Hematopoietic multipotent progenitor cell treated with erythropoietin and hydrocortisone succinate and interleukin-3 and kit ligand, for 15 days (in vitro differentiated cells): ENCODE measurements at places on chromosomes 7 and 10.

DNA sequence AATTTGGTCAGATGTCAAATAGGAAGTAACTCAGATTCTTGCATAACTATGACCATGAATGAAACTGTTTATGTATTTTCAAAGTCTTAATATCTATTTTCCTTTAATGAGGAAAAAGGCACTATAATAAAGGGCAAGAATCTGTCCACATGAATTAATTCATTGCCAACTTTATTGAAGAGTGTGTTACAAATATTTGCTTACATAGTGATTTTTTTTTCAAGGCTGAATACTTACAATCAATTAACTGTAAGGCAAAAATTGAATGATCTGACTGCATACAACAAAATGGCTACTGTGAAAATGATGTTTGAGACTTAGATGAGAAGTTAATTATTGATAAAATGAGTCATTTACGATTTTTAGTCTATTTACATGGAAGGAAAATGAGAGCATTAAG, 475.0 kb downstream of the DNAJB9 start:
- DNase-seq = no peak

- no peak for DNase-seq
Observed at GRCh38 chr10:119207713-119208552, 562 bp downstream of the GRK5 start.

GRCh38 chr10:78566284-78567111, 502.3 kb upstream of the ZMIZ1 start:
- no peak for DNase-seq

GRCh38 chr10:119933179-119933578, 40.6 kb downstream of the SEC23IP start:
- DNase-seq = no peak

DNA sequence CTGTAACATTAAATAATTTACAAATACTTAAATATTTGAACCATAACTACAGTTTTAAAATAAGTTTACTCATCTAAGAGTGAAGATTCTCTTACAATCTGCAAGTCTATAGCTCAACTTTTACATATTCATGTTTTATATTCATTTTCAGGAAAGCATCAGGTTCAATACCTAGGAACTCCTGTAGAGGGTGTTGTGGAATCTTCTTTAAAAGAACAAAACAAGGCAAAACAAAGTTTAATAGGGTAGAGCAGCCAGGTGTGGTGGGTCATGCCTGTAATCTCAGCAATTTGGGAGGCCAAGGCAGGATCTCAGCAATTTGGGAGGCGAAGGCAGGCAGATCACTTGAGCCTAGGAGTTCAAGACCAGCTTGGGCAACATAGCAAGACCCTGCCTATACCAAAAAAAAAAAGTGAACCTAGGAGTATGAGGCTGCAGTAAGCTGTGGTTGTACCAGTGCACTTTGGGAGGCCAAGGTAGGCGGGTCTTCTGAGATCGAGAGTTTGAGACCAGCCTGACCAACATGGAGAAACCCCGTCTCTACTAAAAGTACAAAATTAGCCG, 45.1 kb downstream of the ST8SIA6 start:
- peak; percentile 74 for DNase-seq

GRCh38 chr7:99004216-99004615, 125.9 kb downstream of the TRRAP start:
- no peak for DNase-seq

- no peak for DNase-seq
Observed at GRCh38 chr7:80298201-80298600, 163.6 kb downstream of the GNAI1 start.

DNA sequence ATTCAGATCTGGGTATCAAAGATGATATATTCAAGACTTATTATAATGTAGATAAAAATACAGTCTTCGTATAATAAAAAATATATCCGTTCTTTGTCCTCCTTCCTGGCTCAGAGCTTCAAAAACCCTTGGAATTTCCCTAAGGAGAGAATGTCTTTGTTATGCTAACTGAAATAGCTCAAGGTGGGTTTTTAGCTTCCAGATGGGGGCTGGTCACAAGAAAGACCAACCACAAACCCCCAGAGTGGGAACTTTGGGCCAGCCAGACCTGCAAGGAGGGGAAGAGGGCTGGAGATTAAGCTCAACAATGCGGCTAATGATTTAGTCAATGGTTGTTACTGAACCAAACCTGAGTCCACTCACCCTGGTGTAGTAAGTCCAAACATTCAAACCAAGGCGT, 196.4 kb downstream of the SDHAF3 start:
- no peak for DNase-seq

- no peak for DNase-seq
Observed at GRCh38 chr10:100442548-100442947, 20.3 kb upstream of the WNT8B start.

DNA sequence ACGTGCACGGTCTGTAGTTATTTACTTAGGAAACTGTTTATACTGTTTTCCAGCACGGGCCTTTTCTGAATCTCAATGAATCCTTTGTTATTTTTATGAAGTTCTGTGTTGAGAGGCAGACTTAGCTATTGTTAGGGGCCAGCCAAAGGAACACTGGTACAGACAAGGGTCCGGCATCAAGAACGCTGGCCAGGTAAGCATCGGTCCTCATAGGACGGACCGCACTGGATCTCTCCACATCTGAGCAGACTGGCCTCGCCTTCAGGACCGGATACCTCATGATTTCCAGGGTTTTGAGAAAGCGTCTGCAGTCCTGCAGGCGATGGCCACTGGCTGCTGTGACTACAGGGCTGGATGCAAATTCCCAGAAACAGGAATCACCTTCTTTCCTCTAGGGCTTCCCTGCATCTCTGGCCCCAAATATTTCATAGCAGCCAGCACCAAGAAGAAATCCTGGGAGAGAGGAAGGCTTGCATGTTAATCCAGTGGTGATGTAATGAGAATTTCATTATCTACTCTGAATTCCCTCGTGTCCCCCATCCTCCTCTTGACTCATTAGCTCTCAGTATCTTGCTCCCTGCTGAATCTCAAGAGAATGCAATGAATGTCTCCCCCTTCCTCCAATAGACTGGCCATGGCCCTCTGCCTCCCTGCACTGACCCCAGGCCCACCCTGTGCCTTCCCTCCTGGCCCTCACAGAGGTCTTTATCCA, 325.4 kb upstream of the NPVF start:
- DNase-seq = no peak

GRCh38 chr10:56867236-56867635, 506.2 kb upstream of the ZWINT start:
- DNase-seq = no peak

DNA sequence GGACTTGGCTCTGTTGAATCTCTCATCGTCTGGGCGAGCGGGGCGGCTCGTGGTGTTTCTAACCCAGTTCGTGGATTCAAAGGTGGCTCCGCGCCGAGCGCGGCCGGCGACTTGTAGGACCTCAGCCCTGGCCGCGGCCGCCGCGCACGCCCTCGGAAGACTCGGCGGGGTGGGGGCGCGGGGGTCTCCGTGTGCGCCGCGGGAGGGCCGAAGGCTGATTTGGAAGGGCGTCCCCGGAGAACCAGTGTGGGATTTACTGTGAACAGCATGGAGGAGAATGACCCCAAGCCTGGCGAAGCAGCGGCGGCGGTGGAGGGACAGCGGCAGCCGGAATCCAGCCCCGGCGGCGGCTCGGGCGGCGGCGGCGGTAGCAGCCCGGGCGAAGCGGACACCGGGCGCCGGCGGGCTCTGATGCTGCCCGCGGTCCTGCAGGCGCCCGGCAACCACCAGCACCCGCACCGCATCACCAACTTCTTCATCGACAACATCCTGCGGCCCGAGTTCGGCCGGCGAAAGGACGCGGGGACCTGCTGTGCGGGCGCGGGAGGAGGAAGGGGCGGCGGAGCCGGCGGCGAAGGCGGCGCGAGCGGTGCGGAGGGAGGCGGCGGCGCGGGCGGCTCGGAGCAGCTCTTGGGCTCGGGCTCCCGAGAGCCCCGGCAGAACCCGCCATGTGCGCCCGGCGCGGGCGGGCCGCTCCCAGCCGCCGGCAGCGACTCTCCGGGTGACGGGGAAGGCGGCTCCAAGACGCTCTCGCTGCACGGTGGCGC, at the start of gene EN2:
Gene EN2 (plus strand): TSS at position 19 of the 767 bp plus-strand sequence. CDS start 249 bp downstream, at position 268.
- no peak for DNase-seq

- DNase-seq = no peak
Observed at GRCh38 chr10:70722820-70723424, 50.6 kb downstream of the ADAMTS14 start.

DNA sequence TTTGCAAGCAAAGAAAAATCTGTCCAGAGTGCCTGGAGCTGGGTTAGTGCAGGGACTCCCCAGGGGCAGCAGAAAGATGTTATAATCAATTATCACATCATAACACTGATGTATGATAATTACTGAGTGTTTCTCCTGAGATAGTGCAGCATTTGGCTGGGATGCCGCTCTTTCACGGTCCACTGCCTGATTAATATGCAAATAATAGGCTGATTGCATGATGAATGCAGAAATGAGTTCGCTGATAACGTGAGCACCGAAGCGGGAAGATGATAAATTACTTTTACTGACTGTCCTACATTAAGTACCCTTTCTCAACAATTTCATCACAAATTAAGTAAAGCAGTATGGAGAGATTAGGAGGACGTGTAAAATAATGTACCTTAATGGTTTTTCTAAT, 71.4 kb upstream of the SH2B2 start:
- DNase-seq = no peak

- no peak for DNase-seq
Observed at GRCh38 chr7:126210707-126211106, 1042.0 kb downstream of the GRM8 start.

DNA sequence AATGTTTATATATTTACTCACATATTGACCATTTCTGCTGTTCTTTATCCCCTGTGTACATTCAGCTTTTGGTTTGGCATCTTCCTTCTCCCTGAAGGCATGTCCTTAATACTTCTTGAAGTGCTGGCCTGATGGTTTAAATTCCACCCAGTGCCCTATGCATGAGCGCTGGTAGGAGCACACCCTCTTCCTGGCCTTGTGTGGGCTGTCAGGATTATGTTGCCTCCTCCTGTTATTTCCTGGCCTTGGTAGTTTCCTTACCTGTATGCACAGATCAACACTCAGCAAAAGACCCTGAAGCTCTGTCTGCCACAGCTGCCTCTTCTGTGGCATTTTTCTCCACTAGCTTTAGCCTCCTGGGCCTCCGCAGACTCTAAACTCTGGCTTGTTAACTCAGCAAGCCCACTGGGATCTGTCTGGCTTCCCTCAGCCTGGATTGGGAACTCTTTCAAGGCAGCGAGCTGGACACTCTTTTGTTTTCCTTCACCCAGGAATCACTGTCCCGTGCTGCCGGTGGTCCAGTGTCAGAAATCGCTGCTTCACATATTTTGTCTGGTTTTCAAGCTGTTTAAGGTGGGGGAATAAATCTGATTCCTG, 595.2 kb downstream of the SDK1 start:
- no peak for DNase-seq

- DNase-seq = peak; percentile 33
Observed at GRCh38 chr10:113060201-113061053, 110.4 kb downstream of the TCF7L2 start.

DNA sequence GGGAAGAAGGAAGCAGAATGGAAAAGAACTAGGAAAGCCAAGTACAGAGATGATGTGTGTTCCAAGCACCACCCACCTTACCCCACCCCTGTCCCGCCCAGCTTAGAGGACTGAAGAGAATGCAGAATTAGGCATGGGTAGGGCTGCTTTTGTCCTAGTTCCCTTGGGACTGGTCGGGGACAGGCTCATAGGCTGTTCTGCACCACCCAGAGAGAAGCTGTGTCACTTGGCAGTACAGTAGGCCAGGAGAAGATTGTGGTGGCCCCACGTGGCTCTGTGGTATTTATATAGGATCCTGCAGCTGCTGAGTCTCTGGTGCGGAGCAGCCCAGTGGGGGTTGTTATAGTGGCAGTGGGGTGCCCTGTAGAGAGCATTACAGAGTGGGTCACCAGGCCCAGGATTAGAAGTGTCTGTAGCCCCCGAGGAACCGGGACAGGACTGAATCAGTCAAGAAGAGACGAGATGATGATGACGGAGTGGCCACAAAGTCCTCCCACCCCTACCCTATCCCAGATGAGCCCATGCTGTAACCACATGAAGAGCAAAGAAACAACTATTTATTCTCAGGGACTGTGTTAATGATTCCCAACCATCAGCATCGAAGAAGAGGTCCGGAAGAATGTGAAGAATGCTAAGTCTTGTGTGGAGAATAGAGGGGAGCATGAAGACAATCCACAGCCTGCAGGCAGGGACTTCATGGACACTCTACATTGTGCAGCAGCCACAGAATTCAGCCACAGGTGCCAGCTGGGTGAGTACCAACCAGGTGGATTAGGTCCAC, 88.9 kb downstream of the C1GALT1 start:
- DNase-seq = no peak

- no peak for DNase-seq
Observed at GRCh38 chr7:100221231-100221718, 1.5 kb downstream of the PVRIG start.

DNA sequence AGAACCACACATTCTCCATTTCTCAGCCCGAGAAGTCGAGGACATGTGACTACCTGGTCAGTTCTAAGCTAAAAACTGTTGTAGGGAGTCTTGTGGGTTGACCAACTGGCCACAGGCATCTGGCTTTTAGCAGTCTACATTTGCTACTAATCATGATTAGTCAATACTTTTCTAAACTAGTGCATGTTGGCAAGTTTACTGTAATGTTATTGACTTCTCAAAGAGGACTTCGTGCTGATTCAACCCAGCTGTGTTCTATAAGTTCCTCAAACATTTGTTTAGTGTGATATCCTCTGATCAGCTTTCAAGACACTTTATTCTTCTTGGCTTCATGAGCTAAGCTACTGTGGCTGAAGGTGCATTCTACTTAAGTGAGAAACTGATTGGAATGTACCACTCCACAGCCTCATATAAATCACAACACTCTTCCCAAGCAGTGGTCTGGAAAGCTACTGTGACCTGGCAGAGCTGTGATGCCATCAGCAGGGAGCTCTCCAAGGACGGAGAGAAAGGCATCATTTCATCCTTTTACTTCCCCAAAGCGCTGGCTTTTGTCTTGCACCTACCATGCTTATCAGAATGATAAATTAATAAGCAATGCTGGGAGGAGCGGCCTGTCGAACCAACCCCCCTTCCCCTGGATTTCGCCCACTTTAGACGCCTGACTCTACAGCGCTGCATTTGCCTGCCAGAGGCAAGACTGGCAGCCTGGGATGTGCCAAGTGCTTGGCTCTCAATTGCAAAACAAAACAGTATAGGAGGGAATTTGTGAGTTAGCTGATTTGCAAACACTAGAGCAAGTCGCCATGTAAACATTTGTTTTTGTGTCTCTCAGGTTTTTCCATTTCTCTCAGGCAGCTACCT, 206.7 kb upstream of the PLXNA4 start:
- DNase-seq = no peak

DNA sequence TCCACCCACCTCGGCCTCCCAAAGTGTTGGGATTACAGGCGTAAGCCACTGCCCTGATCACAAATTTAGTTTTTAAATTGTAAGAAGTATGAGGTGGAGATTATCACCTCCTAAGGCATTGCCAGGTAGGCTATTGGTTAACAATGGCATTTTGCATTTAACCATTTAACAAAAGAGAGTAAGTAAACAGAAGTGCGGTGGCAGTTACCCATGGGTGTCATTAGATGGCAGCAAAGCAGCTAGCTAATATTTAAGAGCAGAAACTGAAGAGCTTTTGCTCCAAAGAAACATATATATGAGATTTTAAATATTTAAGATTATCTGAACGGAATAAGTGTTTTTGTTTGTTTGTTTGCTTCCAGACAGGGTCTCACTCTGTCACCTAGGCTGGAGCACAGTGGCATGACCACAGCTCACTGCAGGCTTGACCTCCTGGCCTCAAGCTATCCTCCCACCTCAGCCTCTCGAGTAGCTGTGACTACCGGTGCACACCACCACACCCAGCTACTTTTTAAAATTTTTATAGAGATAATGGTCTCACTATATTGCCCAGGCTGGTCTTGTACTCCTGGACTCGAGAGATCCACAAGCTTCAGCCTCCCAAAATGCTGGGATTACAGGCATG, 325.5 kb upstream of the C7orf33 start:
- DNase-seq = peak; percentile 11

- no peak for DNase-seq
Observed at GRCh38 chr10:104608091-104608828, 32.8 kb upstream of the SORCS3 start.
